Karpas-422 (cell line): ENCODE measurements at places on chromosomes 6 and 20. TPM values are rescaled to one million over a fixed set of nuclear protein-coding genes. Genes with fewer than 3 reads are reported as not detected.

DNA sequence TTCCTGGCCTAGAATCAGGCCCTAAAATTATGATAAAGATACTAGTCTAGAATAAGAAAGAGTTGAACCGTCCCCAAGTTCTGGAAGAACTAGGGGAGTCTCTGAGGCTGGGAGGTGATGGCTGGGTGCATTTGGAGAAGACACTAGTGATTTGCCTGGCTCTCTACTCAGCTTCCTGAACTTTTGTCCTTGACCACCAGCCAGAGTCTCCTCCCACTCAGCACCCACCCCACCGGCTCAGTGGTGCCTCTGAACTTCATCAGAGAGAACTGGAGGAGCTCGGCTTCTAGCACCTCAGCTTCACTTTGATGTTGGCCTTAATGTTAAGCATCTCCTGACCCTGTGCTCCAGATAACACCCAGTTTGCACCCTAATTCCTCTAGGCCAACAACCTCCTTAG, 73.0 kb downstream of the PERP start:
- DNase-seq: no peak

DNA sequence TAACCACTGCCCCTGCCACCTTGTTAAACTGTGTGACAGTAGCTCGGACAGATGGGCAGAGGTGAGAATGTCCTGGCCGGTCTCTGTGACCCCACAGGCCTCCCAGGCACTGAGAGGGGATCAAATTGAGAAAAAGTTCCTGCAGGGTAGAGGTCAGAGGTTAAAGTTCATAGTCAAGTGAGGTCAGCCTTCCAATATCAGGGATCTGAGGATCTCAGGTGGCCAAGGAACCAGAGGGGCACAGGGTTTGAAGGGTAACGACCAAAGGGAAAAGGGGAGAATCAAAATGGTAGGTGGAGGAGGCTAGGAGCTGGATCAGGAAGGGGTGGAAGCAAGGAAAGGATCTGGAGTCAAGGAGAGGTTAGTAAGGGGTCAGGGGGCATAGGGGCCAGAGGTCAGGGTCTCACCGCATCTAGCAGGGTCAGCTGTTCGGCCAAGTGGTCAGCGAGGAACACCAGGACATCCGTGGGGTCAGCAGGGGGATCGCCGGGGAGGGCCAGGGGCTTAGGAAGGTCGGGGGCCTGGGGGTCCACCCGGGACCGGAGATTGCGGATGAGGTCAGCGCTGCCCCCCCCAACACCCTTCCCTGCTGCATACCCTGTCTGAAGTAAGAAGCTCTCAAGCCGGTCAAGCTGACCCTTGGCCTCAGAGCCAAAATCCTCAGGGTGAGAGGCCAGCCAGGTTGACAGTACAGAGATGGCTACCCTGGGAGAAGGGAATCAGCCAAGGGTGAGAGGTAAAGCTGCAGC, 2.9 kb downstream of the RGL2 start:
- DNase-seq: no peak

- no peak for DNase-seq
Measured at GRCh38 chr6:107122748-107123147, 7.4 kb upstream of the BEND3 start.

DNA sequence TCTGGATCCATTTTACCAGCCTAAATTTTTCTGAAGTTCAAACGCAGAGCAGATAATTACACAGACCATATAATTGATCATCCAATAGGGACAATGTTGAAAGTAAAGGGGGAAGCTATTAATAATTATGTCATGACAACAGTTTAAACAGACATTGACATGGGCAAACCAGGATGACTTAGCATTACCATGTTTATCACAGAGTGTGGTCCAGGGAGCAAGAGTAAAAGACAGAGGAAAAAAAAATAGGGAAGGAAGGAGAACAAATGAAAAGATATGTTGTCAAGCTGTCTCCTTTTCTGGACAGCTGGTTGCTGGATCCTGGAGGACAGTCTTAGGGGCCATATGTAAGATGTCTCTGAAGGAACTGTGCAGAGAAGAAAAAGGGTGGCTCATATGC, 69.4 kb upstream of the FBXL4 start:
- DNase-seq: no peak

GRCh38 chr6:163314791-163315470, 99.6 kb upstream of the QKI start:
- no peak for DNase-seq

RCAN2 gene
- total RNA-seq: 2.3 and 4.7 TPM in 2 replicates

- no peak for DNase-seq
Measured at GRCh38 chr6:87094576-87094975, 330 bp downstream of the CGA start.
